ENCODE measurements at places on chromosomes 16 and 17.
A peak's percentile ranks its signal among the peaks of the same experiment; 100 is the strongest.

DNA sequence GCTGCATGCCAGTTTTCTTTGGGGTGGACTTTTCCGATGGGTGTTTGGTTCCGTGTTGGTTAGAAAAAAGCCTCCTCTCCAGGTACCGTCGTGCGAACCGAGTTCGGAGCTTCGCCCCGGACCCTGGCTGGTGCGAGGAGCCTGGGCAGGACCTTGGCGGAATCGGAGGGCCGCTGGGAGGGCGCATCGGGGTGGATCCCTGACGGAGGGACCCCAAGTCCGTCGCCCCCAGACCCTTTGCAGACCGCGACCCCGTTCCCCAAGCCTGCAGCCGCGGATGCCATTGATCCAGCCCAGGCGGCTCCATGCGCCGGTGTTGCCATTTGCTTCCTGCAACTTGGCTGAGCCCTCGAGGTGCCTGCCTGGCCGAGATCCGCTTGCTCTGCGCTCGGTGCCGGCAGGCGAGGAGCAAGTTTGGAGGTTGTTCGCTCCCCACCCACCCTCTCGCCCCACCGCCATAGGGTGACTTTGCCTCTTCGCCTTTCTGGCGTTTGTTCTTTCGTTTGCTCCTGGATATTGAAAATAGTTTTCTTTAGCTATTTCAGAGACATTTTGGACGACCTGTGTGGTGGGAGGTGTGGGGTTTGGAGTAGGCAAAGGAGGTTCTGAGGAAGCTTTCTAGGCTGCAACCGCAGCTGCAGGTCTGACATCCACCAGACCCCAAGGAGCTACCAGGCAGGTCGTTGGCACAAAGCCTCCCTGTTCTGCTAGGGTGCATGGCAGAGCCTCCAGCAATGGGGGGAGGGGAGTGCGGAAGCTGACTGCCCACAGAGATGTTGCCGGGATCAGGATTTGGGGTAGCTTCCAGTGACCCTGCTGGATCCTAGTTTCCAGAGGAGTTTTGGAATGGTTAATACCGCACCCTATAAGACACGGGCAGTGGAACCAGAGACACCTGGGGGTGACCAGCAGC, 58.2 kb downstream of the RAP1GAP2 start:
- peak; percentile 50 for DNase-seq

- no peak for DNase-seq
Measured at GRCh38 chr16:19304750-19305149, 19.2 kb downstream of the CLEC19A start.

DNA sequence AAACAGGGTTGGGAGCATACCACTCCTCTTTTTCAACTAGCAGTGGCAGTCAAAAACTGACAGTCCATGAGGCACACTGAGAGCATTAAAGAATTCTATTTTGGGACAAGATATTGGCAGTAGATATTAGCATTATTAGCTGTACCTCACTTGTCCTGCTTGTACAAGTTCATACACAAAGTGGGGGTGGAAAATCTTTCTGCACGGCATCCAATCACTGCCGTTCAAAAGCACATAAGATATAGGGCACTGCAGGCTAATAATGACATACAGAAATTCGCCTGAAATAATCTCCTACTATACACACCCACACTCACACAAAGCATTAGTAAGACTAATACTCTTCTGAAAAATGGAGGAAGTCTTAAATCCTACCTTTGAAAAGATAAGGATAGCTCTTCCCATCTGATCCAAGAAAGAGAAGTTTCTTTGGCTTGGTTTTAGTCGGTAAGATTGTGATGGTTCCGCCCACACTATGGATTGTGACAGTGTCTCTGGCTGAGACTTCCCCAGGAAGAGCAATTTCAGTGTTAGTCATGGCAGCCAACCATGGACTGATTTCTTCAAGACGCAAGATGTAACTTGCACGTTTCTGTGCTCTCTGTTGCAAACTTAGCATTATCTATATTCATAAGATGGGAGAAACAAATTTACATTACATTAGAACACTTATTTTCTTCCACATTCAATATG, 40.6 kb upstream of the ARL6IP1 start:
- no peak for DNase-seq

DNA sequence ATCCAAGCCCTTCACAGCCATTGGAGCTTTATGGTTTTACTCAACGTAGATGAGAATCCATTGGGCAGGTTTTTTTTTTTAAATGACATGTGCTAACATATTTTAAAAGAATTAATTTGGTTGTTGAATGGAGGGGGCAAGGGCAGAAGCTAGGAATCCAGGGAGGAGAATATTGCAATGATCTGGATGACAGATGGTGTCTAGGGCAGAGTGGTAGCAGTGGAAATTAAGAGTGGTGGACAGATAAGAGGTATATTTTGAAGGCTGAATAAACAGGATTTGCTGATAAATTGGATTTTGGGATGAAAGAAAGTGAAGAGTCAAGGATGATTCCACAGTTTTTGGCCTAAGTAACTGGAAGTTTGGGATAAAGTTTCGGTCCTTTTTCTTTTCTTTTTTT, 54.8 kb upstream of the DHX40 start:
- no peak for DNase-seq

- DNase-seq: no peak
Measured at GRCh38 chr16:56368545-56368944, 56.8 kb downstream of the AMFR start.

DNA sequence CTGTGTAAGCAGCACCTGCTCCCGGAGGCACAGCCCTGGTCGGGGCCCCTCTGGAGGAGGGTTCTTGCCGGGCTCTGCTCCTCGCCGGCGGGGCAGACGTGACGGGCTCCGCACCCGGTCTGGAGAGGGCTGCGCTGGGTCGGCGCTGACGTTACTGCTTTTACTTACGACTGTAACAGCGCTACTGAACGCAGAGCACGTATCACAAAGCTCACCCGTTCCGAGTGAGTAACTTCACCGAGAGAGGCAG, 1.3 kb upstream of the RAB40C start:
- no peak for DNase-seq

GRCh38 chr16:1427473-1428461, 3.1 kb upstream of the PERCC1 start:
- DNase-seq: no peak

GRCh38 chr16:65663774-65664173, 541.9 kb upstream of the CDH11 start:
- no peak for DNase-seq

DNA sequence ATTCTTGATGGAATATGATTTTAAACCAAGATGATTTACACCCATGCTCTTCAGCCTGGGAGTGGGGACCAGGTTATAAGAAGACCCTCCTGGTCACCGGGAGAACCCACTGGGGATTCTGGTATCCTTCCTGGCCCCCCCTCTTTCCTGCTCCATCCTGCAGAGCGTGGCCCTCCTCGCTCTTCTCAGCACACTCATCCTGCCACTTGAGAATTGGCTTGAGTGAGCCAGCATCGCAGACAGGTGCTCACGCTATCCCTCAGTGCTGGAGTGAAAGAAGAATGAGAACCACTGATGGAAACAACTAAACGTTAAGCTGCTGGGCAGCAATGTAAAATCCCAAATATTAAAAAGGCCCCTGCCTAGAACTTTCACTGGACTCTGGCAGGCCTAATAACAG, 98.0 kb downstream of the CYTH1 start:
- DNase-seq: no peak

- DNase-seq: peak; percentile 81
Measured at GRCh38 chr17:67531291-67531690, 154.2 kb downstream of the PITPNC1 start.

DNA sequence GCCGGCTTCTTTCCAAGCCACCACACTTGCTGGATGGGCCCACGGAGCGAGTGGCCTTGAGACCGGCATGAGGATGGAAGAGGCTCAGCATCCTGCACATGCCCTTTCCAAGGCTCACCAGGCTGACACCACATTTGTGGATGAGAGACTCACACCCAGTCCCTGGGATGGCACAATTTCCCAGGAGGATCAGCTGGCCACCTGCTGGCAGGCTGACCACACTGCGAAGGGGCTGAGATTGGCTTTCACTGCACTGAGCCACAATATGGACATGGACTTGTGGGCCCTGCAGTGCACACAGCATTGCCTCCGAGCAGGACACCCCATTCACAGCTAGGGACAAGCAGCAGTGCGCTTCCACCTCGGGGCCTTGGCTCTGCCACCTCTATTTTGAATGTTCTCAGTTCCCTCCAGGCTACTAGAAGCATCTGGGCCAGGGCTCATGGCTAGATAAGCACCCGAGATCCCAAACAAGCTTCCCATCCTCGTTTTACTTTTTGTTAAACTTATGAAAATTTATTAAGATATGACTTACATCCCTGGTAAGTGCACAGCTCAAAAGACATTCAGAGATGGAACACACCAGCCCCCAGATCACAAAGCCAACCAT, 25.3 kb upstream of the KSR1 start:
- no peak for DNase-seq

- no peak for DNase-seq
Measured at GRCh38 chr16:12545297-12545610, 258.4 kb downstream of the CPPED1 start.

GRCh38 chr16:85123891-85124635, 11.8 kb upstream of the CIBAR2 start:
- DNase-seq: no peak

- DNase-seq: no peak
Measured at GRCh38 chr17:43330876-43331639, 67.7 kb upstream of the ARL4D start.

- DNase-seq: no peak
Measured at GRCh38 chr16:87093804-87094555, 223.2 kb downstream of the C16orf95 start.

DNA sequence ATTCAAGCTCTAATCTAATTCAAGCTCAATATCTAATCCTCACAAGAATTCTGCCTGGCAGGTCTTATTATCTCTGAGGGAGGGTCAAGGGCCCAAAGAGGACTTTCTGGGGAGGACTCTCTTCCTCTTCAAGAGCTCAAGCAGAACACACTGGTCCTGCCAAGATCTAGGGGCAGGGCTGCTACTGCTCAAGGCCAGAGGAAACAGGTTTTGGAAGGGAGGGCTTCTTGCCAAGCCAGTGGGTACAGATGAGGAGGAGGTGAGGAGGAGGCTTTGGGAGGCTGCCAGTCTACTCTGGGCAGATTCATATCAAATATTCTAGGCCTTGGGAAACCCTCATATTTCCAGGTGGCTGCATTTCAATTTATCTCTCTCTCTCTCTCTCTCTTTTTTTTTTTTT, 51.8 kb upstream of the IL34 start:
- DNase-seq: no peak

DNA sequence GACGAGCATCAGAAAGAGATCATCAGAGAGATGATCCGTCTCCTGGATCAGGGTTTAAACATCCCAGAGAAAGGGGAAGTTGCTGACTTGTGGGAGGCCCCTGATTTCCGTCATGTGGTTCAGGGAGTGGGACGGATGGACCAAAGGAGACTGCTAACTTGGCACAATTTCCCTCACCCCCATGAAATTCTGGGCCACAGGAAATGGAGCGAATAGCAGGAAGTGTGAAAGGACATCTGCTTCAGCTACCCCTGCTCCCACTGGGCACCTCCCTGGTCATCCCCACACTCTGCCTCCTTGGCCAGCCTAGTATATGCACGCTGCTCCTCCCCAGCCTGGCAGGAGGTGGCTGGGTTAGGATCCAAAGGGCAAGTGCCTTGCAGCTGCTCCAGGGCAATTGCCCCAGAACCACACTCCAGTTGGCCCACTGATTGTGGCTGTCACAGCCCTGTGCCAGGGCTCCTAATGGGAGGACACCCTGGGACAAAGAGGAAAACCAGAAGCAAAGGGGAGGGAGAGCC, 1.3 kb downstream of the ARRB2 start:
- DNase-seq: peak; percentile 65

DNA sequence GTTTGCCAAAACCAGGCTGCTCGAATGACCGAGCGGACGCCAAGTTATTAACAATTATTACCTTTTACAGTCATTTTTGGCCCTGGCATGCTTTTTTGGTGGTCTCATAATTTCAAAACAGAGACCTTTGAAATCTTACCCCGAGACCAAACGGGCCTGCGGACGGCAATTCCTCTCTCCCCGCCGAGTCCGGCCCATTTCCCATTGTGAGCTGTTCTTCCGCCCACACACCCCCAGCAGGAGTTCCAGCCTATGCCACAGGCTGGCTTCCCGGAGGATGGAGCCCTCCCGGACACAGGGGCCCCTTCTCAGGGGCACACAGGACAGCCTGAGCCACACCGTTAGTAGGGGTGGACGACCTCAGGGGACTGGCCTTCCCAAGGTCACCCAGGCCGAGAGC, 130.7 kb downstream of the C16orf95 start:
- DNase-seq: peak; percentile 47

DNA sequence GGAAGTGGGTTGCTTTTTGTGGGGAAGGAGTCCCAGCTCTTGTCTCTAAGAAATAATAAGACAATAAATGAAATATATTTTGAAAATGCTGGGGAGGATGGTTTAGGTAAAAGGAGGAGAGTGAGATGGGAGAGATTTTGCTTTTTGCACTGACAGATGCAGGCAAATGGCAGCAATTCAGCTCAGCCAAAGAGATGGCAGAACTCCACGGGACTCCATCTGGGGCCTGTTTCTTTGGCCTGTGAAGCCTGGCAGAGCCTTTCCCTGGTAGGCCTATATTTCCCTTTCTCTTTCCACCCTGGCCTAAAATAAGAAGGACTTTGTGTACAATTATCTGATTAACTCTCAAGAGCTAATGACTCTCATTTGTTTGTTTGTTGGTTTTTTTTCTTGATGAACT, 1525.1 kb downstream of the CDH11 start:
- peak; percentile 98 for DNase-seq

DNA sequence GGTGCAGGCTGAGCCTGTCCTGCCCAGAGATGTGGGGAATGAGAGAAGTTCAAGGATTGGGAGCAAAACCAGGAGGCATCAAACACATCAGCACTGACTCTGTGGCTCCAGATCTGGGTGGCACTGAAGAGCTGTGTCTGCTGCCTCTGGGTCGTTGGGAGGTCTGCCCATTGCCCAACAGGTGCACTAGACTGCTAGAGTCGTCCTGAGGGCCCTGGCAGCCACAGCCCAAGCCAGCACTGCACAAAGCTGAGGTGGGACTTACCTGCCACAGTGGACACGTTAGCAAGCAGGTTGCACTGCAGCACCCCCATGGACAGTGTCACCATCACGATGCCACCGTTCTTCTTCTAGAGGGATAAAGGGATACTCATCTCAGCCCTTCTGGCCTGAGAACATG, 3.3 kb downstream of the DPEP3 start:
- no peak for DNase-seq

DNA sequence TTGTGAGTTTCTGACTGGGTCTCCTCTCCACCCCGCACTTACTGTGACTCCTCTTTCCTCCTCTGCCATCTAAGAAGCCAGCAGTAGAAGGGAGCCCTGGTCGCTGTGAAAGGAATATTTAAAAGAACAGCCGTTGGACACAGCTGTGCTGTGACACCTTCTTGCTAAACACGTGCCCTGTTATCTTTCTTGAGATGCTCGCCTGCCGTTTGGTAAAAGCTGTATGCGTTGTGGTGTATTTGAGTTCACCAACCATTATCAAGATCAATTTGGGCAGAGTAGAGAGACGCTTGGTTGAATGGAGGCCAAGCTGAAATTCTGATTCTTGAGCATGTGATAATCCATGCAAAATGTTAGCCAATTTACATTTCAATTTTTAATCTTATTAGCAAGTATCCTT, 3.8 kb downstream of the GID4 start:
- no peak for DNase-seq

GRCh38 chr16:52203096-52203495, 343.8 kb downstream of the TOX3 start:
- no peak for DNase-seq
